Stimulated activated CD8-positive, alpha-beta memory T cell treated with anti-CD3 and anti-CD28 coated beads, Interleukin-7, amount 100 ng/mL, for 48 hours (primary cell): ENCODE measurements at places on chromosomes 12 and 14.

- no peak for DNase-seq
Observed at GRCh38 chr14:98949051-98949450, 322.9 kb downstream of the BCL11B start.

DNA sequence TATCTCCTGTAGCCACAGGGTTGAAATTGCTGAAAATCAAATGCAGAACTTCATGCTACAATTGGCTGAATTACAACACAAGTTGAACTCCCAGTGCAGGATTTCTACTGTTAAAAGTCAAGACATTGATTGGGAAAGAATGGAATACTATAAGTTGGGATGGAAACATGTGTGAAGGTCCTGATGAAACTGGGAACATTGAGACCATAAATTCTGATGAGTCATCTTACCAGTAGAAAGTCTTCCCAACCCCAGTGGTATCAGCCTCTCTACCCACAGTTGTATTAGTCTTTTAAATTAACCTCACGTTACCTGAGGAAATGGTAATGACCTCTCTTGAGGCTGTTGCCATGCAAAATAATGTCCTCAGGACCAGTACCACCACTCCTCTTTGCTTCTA is 27.4 kb upstream of the DYRK2 start:
- no peak for DNase-seq

DNA sequence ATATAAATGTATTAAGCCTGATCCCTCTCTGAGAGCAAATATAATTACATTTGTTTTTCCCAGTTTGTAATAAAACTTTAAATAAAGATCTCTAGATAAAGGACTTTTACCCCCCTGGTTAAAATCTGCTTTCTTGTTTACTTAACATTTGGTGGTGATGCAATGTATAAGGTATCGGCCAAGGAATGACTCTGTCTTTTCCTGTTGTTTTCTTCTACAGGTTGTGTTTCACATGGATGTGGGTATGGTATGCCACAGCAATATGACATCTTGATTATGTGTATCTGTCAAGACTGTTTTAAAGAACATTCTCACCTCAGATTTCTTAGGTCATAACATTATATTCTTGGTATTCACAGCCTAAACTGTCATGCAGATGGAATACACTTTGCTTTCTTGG is 210.6 kb upstream of the NOVA1 start:
- DNase-seq, result no peak

DNA sequence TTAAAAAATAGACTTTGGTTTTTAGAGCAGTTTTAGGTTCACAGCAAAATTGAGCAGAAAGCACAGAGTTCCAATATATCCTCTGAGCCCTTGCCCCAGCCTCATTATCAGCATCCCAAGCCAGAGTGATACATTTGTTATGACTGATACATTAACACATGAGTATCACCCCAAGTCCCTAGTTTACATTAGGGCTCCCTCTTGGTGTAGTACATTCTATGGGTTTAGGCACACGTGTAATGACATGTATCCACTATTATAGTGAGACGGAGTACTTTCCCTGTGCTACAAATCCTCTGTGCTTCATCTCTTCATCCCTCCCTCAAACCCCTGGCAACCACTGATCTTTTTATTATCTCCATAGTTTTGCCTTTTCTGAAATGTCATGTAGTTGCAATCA is 22.5 kb upstream of the GSG1 start:
- DNase-seq, result no peak

DNA sequence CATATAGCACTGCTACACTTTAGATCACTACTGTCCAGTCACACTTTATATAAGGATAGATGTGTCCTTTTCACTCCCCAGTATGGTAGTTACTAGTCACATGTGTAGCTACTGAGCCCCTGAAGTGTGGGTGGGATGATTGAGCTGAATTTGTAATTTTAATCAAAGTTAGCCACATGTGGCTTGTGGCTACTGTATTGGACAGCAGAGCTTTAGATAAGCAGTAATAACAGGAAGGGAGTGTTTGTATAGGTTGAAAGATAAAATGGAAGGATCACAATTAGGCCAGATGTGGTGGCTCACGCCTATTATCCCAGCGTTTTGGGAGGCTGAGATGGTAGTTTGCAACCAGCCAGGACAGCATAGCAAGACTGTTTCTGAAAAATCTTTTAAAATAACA is 23.5 kb downstream of the NAA30 start:
- no peak for DNase-seq

- no peak for DNase-seq
Observed at GRCh38 chr12:7383157-7383556, 60.8 kb downstream of the CD163L1 start.

GRCh38 chr14:36426836-36427235 is 93.2 kb downstream of the NKX2-1 start:
- no peak for DNase-seq

DNA sequence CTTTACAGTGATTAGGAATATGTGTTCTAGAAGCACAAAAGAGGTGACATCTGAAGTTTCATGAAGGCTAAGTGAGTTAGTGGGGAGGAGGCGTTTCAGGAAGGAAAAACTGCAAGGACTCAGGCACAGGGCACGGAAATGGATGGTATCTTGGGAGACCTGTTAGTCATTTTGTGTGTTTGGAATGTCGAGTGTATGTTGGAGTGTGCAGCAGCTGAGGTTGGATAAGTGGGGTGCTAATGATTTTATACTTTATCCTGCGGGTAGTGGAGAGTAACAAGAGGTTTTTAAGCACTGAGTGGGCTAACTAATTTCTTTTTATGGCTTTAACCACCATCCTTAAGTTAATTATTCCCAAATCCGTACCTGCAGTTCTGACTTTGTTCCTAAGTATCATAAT is 571.5 kb upstream of the FBXO33 start:
- no peak for DNase-seq

DNA sequence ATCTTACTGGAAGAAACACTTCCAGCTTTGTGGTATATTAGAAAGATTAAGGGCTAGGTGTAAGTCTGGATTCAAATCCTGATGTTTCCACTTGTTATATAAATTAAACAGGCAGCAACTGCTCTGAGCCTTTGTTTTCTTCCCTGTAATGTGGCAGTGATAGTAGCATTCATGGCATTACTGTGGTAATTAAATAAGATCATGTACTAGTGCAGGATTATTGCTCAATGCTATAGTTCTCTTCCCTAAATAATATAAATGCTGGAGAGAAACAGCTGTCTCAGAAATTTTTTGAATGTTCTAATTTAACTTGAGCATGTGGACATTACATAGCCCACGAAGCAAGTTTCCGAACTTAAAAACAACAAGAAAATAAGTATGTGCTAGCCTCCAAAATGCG is 5.4 kb downstream of the TMEM117 start:
- DNase-seq, result no peak

- no peak for DNase-seq
Observed at GRCh38 chr14:71228711-71229110, 321.5 kb downstream of the PCNX1 start.
